ENCODE measurements at places on chromosomes 6 and 20.

- DNase-seq: no peak
Observed at GRCh38 chr6:142235272-142235671, 66.5 kb upstream of the ADGRG6 start.

GRCh38 chr6:100504786-100505737, 40.3 kb upstream of the SIM1 start:
- DNase-seq: no peak

GRCh38 chr6:77666846-77667245, 14.0 kb downstream of the MEI4 start:
- DNase-seq: no peak

DNA sequence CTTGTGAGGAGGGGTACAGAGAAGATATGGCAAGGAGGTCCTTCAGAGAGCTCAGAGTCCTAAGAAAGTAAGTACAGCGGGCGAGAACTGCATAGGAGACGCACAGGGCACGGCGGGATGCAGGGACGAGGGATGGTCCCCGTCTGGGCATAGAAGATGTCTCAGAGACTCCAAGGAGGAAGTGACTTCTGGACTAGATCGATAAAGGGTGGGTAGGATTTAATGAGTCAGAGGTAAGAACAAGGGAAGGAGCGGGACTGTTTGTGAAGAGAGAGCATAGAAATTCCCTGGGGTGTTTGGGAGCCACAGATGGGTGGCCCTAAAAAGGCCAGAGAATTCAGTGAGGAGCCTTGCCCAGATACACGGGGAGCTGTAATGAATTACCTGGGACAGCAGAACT, 69.1 kb downstream of the FAM120B start:
- DNase-seq: no peak

- no peak for DNase-seq
Observed at GRCh38 chr6:118775381-118775780, 118.6 kb upstream of the ASF1A start.

DNA sequence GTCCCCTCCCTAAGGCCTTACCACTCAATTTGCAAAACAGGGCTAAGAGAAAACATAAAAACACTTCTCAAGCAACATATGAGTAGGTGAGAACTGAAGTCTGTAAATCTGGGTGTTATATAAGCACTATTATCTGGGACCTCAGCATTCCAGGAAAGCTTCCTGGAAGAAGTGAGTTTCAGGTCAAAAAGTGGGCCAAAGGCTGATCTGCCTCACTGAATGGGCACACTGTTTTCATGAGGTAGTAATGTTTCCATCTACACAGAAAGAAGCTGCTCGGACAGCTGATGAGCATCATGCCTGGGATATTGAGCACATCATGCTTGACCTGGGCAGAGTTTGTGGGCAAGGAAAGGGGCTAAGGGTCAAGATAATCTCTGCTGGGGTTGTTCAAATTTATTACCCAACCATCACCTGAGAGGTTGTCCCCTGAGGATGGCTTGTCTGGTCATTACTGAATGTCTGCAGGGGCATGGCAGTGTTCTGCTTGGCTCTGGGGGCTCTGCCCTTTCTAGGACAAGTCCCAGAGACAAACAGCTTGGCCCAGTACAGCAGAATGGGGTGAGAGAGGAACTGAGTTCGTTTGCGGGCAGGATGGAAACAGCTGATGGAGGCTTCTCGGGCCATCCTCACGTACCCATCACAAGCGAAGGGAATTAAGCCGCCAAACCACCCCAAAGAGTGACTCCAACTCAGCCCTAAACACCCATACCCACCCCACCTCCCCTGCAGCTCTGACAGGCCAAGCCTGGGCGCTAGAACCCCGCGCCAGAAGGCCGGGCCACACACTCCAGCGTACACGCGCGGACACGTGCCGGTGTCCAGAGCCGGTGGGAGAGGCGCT, 1.2 kb upstream of the SYNJ2 start:
- DNase-seq: no peak

GRCh38 chr6:121816361-121816760, 380.9 kb downstream of the GJA1 start:
- DNase-seq: no peak

- no peak for DNase-seq
Observed at GRCh38 chr6:10081075-10081474, 333.8 kb downstream of the TFAP2A start.
